Effector CD4-positive, alpha-beta T cell (primary cell): ENCODE measurements at places on chromosomes 1 and 21.

DNA sequence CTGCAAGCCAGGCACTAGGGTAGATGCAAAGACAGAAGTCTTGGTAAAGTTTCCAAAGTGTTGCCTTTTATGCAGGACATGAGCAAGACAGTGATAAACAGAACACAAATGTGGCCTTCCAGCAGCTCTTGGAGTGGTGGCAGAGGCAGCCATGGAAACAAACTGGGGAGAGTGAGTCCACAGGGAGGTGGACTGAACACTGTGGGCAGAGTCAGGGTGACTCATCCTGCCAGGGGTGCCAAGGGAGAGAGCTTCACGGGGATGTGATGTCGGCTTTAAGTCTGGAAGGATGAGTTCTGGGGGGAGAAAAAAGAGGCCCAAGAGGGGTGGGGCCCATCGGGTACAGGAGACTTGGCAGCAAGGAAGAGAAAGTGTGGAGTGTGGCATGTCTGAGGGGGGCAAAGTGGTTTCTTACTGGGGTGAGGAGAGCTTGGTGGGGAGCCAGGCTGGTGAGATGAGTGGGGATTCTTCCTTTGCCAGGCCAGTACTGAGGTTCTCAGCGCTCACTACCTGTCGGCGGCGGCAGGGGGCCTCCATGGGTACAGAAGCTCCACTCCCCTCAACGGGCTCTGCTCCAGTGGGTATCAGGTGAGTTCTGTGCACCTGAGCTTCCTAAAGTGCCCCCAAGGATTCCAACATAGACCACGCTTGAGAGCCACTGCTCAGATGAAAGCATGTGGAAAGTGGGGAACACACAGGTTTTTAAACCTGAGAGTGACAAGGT, 41.8 kb downstream of the KIAA0040 start:
- DNase-seq = no peak

- DNase-seq = no peak
These were observed 1.8 kb upstream of the ZDHHC18 start for GRCh38 chr1:26824731-26825130.

DNA sequence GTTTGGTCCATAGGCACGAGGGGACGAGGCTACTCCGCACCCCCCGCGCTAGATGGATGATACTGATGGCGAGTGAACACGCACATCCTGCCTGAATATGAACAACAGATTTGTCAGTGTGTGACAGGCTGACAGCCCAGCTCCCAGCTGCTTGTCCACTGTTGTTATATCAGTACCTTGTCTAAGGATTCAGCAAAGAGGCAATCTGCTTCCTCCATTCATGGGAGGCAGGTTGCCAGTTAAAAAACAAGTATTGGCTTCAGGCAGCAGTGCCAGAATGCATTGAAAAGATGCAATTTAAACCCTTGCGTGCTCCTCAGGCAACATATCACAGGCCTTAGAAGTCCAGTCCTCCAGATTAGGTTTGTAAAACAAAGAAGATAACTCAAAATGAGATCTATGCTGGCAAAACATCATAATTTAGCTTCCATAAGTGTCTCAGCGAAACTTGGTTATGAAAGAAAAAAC, 223.3 kb downstream of the GPATCH2 start:
- DNase-seq = no peak

GRCh38 chr1:32100807-32101708, 6.8 kb upstream of the KPNA6 start:
- DNase-seq = no peak

- DNase-seq = no peak
These were observed 90.4 kb downstream of the RGS21 start for GRCh38 chr1:192407206-192407605.

DNA sequence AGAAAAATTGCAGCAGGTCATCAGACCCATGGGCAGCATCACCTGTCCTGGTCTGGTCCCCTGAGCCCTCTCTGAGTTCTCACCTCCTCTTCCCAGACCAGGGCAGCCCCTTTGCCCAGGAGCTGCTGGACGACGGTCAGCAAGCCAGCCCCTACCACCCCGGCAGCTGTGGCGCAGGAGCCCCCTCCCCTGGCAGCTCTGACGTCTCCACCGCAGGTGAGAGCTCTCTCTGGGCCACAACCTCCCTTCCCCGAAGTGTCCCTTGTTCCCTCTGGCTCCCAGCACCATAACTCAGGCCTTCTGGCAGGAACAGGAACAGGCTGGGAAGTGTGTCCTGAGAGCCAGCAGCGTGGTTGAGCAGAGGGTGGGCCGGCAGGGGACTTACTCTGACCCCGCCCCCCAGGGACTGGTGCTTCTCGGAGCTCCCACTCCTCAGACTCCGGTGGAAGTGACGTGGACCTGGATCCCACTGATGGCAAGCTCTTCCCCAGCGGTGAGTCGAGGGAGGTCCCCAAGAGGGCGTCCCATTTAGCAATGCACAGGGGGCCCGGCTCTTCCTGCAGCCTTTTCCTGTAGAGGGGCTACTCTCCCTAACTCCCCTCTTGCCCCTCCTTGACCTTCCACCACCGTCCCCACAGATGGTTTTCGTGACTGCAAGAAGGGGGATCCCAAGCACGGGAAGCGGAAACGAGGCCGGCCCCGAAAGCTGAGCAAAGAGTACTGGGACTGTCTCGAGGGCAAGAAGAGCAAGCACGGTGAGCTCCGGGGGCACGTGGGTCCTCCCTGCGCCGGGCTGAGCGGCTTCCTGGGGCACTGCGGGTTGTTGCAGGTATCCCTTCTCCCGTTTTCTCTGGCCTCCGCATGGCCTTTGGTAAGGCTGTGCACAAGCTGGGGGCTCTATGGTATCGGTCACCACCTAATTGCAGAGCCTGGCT, 2.4 kb downstream of the ELF3 start:
- no peak for DNase-seq

GRCh38 chr21:41283211-41283818, 33.3 kb upstream of the FAM3B start:
- peak; percentile 38 for DNase-seq

GRCh38 chr1:197598935-197599334, 176.3 kb downstream of the DENND1B start:
- DNase-seq = no peak

GRCh38 chr1:66526036-66526435, 7.9 kb upstream of the SGIP1 start:
- DNase-seq = no peak

DNA sequence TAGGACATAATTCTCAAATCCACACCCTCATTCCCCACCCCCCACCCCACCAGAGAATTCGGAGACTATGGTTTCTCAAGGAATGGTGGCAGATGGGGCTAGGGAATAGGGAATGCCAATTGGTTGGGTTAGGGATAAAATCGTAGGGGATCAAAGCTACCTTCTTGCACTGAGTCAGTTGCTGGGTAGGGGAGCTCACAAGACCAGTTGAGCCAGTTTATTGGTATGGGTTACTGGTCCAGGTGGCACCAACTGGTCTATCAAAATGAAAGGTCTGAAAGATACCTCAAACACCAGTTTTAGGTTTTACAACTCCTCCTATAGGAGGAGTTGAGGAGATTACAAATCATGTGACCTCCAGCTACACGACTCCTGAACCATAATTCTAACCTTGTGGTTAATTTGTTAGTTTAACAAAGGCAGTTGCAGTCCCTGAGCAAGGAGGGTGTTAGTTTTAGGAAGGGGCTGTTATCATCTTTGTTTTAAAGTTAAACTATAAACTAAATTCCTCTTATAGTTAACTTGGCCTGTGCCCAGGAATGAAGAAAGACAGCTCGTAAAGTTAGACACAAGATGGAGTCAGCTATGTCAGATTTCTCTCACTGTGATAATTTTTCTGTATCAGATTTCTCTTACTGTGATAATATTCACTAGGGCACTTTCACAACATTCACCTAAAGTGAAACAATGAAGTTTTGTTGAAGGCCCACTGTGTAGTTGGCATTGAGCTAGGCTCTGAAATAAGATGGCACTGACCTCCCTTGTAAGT, 2.5 kb downstream of the SHISAL2A start:
- DNase-seq = no peak

- no peak for DNase-seq
These were observed 22.4 kb downstream of the CFHR4 start for GRCh38 chr1:196910215-196910614.

- no peak for DNase-seq
These were observed 421.3 kb downstream of the NPHP4 start for GRCh38 chr1:5570931-5571330.

DNA sequence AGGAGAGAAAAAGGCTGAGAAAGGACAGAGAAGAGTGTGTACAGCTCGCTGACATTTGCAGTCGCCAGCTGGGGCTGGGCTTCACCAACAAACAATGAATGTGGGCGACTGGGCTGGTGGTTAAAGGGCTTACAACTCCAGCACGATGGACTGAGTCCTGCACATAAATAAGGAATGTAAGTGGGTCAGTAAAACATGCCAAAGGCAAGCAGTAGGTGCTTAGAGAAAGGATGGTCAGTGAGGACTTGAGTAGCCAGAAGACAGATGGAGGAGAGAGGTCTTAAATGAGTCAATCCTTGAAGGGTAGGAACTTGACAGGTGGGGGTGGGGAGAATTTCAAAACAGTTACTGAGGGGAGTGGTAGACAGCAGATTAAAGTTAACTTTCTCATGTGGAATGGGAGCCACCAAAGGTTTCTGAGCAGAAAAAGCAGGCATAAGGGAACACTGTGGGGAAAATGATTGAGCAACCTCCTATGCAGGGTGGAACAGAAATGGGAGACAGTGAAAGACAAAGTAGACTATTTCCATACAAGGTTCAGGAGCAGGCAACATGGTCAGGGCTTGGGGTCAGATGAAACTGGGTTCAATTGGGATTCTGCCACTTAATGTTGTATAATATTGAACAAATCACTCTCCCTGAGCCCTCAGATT, 37.4 kb downstream of the GADD45A start:
- DNase-seq = no peak

DNA sequence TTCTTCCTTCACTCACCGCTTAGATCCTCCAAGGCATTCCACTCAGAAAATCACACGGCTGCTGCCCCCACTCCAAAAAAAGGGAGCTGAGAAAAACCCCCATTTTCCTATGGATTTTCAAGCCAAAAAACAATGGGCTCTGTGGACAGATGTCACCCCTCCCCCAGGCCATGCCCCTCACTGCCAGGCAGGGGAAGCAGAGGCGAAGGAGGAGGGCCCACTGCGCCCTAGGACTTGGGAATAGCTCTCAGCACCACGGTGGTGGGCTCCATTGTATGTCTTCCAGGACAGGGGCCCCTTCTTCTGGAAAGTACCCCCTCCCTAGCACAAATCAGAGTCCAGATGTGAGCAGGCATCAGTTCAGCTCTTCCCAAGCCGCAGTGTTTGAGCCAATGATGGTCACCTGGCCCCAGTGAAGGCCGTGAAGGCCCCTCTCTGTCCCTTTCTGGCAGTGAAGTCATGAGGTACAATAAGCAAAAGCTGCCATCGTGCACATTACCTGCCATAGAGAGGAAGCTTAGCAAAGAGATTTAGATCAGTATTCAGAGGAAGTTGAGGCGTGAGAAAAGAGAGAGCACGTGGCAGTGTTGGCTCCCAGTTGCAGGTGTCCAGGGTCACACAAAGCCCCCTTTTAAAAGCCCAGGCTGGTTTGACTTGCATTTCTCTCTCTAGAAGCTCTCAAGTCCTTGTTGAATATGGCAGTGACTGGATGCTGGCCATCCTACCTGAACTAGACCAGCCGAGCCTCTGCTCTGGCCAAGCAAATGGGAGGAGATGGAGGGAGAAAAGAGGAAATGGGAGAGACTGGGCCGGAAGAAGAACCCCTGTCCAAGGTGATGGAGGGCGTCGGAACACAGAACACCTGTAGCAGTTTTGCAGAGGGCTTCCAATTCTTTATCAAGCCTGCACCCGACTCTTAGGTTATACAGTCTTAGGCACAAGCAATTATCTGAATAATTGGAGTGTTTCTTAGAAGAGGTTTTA, 149.0 kb downstream of the TOMM20 start:
- no peak for DNase-seq

DNA sequence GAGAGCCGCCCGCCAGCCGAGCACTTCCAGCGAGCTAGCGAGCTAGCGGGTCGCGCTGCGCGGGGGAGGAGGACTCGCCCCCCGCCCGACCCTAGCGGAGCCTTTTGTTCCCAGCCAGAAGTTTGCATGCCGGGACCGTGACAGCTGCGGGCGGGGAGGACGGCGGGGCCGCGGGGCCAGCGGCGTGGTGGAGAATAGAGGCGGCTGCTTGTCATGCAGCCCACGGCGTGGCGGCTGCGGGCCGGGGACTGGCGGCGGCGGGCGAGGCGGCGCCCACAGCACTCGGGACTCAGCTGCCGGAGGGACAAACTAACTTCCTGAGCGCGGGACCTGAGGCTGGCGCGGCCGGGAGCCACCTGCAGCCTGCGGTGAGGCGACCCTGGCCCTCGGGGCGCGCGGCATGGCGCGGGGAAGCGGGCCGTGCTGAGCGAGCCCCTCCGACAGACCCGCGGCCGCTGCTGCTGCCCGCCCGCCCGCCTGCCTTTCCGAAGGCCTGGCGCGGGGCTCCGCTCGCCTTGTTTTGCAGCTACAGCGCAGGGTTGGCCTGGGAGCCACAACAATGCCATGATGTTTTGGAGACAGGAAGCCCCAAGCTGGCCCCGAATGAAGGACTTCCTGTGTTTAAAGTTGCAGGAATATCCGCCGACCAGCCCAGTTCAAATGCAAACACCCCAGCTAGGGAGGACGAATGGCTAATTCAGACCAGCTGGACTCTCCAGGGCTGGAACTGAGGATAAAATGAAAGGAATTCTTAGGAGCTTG, 82.2 kb upstream of the BMP8A start:
- no peak for DNase-seq

DNA sequence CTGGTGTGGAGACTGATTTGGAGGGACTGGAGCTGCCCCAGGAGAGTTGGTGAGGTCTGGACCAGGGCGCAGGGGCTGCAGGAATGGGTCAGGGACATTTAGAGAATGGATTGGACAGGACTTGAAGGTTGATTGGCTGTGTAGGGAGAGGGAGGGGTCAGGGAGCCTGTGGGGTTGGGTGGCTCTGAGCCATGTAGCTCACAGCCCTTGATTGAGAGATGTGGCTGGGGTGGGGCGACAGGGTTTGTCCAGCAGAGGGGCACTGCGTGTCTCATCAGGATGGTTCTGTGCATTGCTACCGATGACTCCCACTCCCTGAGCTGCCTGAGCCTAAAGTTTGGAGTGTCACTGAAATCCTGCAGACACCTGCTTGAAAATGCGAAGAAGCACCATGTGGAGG, 12.1 kb downstream of the AZIN2 start:
- DNase-seq = no peak

- DNase-seq = peak; percentile 3
These were observed 852 bp downstream of the KTI12 start for GRCh38 chr1:52032785-52033131.

DNA sequence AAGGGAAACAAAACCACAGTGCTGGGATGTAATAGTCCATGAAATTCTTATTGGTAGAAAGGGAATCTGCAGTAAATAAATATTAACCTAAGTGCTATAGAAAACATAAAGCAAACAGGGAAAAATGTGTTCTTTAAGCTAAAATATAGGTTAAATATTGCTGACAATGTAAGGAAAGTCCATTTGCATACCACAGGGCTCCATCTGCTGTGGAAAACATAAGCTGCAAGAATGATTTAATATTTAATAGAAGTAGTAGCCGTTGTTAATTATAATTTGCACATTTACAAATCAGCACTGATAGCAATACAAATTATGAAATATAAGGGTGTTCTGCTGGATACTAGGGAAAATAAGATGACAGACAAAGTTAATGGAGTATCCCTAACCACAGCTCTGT, 444.9 kb upstream of the PKN2 start:
- no peak for DNase-seq

GRCh38 chr1:163655565-163655964, 333.8 kb downstream of the NUF2 start:
- DNase-seq = no peak
